ENCODE measurements at places on chromosomes 12 and 14.

GRCh38 chr12:104544836-104545235 lies 88.1 kb downstream of the CHST11 start:
- no peak for DNase-seq

GRCh38 chr14:81132468-81132867 lies 88.3 kb downstream of the GTF2A1 start:
- DNase-seq: no peak

DNA sequence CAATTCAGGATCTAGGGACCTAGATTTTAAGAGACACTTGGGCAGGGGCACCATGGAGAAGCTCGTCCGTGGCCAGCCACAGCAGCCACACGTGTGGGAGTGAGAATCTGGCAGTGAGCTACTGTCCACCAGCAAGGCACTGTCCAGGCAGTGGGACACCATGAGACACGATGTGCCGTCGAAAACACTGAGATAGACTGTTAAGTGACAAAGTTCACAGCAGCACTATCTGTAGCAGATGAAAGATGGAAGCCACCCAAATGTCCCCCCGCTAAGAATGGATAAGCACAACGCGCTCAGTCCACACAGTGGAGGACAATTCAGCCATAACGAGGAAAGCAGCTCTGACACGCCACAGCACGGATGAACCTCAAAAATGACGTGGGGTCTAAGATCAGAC lies 19.7 kb downstream of the RILPL1 start:
- no peak for DNase-seq

DNA sequence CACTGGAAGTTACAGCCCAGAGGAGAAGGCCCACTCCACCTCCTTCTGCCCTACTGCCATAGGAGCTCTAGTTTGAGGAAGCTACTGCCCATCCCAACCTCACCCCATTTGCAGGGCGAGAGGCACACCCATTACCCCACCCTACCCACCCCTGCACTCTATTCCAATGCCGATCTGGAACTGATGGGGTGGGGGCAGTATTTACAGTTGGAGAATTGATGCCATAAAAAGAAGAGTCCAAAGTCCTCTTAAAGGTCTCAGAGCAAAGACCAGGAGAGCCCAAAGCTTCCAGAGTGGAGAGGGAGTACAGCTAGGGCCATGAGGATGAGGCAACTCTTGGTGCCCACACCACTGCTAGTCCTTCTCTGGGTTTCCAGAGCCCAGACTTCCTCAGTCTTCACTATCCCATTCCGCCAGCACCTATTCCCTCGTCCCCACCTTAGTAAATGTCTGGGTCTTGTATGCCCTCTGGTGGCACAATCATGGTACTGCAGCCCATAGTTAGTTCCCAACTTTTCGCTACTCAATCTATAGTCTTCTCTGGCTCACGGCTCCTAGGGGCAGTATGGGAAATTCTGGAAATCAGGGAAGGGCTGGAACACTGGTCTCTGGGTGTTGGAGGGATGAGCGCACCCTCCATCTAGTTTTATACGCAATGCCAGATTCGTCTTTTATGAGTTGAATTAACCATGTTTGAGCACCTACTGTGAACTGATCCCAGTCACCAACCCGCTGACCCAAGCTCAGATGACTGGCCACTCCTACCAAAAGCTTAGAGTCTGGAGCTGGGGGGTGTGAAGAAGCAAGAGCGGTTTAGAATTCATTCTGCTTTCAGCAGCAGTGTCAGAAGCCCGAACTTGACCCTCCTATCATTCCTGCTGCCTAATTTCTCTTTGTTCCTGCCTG lies 6.9 kb upstream of the ADCY6 start:
- DNase-seq: peak; percentile 50

- DNase-seq: no peak
These were observed 37.5 kb upstream of the MIS18BP1 start for GRCh38 chr14:45290547-45290946.

DNA sequence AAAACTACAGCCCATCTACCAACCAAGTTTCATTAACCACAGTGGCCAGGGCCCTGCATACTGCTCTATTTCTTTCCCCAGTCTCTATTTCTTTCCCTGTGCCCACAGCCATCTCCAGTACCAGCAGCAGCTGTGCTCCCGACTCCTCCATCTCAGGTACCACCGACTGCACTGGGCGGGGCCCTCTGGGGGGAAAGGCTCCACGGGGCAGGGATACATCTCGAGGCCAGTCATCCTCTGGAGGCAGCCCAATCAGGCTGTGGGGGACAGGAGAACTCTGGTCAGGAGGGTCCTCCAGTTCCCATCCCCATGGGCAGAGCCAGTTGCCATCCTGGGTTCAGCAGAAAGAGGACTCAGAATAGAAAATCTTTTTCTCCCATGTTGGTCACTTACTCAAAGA lies 3.0 kb downstream of the CDK4 start:
- no peak for DNase-seq

DNA sequence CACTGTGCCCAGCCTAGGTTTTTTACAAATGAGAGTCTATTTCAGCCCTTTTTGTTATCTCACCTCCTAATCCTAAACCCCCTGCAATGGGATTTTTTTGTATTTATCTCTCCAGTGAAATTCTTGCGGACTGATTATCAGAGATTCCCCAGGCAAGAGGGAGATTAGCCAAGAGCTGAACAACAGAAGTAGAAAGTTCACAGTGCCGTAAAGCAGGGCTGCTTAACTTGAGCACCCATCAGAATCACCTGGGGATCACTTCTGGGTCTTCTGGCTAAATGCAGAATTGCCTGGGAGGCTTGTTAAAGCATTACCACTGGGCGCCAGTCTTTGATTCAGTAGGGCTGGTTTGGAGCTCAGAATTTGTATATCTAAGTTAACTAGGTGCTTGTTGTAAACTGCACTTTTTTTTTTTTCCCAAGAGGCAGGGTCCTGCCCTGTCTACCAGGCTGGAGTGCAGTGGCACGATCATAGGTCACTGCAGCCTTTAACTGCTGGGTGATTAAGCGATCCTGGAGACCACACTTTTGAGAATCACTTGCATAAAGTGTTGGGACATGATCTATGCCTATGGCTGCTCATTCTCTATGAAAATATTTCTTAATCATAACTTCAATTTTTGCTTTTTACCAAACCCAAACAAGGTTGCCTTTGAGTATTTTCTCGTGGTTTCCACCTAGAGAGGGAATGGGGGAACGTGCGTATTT lies 1.1 kb upstream of the DPPA3 start:
- no peak for DNase-seq

GRCh38 chr12:127516467-127516866 lies 750.5 kb upstream of the TMEM132C start:
- no peak for DNase-seq

GRCh38 chr12:111257435-111257902 lies 111.4 kb downstream of the PHETA1 start:
- no peak for DNase-seq

GRCh38 chr12:50825372-50825838 lies 17.3 kb upstream of the TMPRSS12 start:
- peak; percentile 34 for DNase-seq

DNA sequence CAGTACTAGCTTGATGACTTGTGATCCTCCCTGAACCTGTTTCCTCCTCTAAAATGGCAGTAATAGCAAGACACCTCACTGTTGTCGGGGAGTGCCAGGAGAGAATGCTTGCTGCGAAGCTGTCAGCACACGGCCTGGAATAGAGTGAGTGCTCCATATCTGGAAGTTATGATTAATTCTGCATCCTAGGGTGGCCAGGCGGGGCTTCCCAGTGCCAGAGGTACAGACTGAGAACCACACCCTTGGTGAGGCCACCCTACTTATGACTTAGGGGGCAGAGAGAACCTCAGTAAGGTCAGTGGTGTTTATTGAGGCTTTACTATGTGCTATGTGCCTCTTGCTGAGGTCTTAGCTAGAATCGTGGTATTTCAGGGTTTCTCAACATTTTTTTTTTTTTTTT lies 20.1 kb downstream of the MORN3 start:
- DNase-seq: no peak

GRCh38 chr14:84643446-84643845 lies 886.5 kb upstream of the FLRT2 start:
- no peak for DNase-seq

GRCh38 chr12:6867413-6868210 lies at the start of gene TPI1:
Gene TPI1, plus strand, starts transcription at chr12:6867531. Its CDS starts 36 bp downstream, at chr12:6867567.
- DNase-seq: peak; percentile 10

DNA sequence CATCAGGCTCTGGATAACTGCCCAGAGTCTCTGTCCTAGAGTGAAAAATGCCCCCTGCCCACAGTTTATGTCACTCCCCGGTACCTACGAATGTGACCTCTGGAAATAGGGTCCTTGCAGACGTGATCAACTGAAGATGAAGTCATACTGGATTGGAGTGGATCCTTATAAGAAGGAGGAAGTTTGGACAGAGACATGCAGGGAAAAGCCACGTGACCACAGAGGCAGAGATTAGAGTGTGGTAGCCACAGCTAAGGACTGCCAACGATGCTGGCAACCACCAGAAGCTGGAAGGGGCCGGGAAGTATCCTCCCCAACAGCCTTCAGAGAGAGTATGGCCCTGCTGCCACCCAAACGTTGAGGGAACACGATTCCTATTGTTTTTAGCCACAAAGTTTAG lies 101.2 kb upstream of the NCOR2 start:
- no peak for DNase-seq

DNA sequence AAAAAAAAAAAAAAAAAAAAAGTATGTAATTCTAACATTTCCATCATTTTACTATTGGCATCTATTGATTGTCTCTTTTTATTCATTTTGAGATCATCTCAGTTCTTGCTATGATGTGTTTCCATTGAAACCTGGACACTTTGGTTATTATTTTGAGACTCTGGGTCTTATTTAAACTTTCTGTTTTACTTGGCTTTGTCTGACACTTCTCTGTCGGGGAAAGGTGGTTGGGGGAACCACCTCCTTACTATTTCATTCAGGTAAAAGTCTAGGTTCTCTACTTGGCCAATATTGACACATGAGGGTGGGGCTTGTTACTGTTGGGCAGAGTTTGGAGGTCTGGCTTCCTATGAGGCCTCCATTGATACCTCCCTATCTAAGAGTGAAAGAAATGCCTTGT lies 228.0 kb downstream of the NRXN3 start:
- DNase-seq: no peak

- DNase-seq: no peak
These were observed 7.3 kb upstream of the MGP start for GRCh38 chr12:14892726-14893505.

- DNase-seq: no peak
These were observed 128.6 kb upstream of the CCDC175 start for GRCh38 chr14:59705245-59705644.

DNA sequence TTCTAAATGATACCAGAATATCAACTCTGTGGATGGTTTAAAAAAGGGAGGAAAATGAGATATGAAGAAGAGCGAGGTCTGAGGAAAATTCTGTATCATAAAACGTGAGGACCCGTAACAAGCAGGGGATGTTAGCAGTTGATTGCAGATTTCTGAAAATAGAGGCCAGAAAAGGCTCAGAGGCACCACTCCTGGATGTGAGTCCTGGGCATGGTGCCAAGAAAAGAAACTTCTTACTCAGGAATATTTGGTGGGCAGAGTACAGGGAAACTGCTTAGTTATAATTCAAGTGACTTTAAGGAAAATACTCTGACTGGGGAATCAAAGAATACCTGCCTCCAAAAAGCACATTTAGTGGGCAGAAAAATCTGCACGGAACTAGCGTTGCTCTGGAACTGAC lies 85.5 kb downstream of the PRICKLE1 start:
- no peak for DNase-seq

GRCh38 chr12:107372229-107372658 lies 278.9 kb upstream of the CRY1 start:
- no peak for DNase-seq

DNA sequence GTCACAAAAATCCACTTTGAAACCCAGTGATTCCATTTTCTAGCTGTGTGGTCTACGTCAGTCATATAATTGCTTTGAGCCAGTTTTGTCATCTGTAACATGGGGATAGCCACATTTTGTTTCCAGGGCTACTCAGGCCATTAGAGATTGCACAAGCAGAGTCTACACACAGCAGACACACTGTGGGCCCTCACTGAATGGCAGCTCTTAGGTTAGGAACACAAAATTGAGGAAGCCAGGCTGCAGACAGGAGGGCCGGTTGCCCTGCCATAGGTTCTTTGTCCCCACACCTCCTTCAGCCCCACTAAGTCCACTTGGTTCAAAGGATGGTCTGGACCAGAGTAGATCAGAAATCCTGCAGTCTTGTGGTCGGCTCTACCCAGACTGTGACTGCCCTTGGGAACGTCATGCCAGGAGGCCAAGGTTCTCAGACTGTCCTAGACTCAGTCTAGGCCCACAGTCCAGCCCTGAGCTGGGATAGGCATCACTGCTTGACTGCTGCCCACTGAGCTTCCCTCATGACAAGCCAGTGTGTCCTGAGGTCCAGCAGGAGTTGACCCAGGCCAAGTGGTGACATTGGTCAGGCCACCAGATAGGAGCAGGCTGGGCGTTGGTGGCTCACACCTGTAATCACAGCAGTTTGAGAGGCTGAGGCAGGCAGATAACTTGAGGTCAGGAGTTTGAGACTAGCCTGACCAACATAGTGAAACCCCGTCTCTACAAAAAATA lies 3.8 kb upstream of the MYH7 start:
- DNase-seq: no peak

DNA sequence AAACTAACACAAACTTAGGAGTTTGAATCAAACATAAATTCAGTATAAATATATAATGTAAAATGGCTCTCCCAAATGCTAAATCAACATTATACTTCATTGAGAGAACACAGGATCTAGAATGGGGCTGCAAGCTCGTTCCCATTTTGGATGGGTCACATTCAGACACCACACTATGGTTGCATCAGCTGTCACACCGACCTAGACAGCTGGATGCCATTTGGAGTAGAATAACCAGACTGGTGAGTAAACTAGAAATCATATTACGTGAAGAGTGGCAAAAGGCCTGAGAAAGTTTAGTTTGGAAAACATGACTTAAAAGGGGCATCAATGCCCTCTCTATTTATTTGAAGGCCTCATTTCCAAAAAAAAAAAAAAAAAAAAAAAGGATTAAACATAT lies 430.4 kb downstream of the NPAS3 start:
- DNase-seq: no peak

GRCh38 chr14:84202486-84202885 lies 1327.5 kb upstream of the FLRT2 start:
- DNase-seq: no peak

GRCh38 chr12:11771895-11772502 lies 122.5 kb downstream of the ETV6 start:
- DNase-seq: no peak

- no peak for DNase-seq
These were observed 45.4 kb downstream of the NIN start for GRCh38 chr14:50785457-50786063.

Measured in KG1 (cell line).